ENCODE measurements at places on chromosomes 3 and 15.

- no peak for DNase-seq
Observed at GRCh38 chr15:27845535-27846369, 253.4 kb downstream of the OCA2 start.

GRCh38 chr3:133745981-133746711, at the start of gene TF:
TSS of gene TF (plus strand) at chr3:133746393. CDS start at chr3:133746441, 48 bp downstream.
- DNase-seq: no peak

- no peak for DNase-seq
Observed at GRCh38 chr3:46845397-46845859, 17.8 kb downstream of the MYL3 start.

DNA sequence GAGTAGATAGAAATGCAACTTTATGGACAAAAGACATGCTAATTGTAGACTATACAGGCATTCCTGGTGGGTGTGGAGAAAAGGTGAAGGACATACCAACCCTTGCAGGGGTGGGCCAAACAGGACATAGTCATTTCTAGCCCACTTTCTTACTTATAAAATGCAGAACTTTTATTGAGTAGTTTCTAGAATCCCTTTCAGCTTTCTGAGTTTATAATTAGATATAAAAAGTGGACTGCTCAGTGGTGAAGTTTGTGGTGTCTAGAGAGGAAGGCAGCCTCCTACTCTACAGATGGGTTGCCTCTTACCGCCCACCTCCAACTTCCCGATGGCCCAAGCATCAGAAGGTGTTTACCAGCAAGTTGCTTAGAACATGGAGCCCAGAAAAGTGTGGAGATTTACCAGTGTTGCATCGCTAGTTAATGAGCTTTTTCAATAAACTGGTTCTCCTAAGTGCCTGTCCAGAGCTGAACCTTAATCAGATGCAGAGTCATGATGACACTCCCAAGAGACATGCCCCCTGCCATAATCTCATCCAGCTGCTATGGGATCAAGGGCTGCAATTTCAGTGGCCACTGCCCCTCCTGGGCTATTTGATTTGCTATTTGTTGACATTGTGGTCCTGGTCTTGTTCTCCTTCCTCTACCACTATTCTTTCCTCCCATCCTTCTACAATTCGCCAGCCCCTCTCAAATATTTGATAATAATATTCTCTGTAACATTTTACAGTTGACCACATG, 77.5 kb upstream of the STRIT1 start:
- DNase-seq: no peak

GRCh38 chr15:32035285-32035684, 5.0 kb downstream of the CHRNA7 start:
- no peak for DNase-seq

DNA sequence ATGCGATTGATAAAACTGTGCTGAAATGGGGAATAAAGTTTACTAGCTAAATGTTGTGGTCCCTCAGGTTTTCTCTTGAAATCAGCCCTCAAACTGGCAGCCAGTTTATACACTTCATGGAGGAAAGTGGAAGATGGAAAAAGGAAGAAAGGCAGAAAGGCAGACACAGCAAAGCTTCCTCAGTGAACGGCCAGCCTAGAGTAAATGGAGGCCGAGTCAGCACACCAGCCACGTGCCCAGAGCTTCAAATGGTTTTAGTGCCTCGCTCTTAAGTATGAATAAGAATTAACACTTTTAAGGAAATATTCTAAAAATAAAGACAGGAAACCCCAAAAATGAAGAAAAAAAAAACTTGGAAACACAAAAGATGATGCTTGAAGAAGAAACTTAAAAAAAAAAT, 48.3 kb downstream of the GNB4 start:
- DNase-seq: no peak

GRCh38 chr3:175005881-175006280, 146.7 kb downstream of the NAALADL2 start:
- no peak for DNase-seq

- DNase-seq: no peak
Observed at GRCh38 chr3:42096796-42097565, 5.8 kb downstream of the TRAK1 start.

DNA sequence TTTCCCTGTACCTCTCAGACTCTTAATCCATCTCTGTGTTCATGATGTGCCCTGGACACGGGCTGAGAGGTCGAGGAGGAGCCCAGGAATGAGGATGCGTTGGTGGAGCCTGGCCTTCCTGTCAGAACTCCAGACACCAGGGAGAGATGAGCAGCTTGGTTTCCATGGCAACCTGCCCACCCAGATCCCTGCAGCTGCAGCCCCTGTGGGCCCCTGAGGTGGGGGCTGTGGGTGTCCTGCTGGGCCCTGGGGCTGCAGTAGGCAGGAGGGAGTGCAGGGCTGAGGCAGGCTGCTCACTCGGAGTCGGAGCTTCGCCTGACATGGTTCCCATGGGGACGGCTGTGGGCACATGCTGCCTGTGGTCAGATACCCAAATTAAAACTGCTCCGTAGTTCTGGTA, 7.7 kb upstream of the SCN10A start:
- DNase-seq: no peak

DNA sequence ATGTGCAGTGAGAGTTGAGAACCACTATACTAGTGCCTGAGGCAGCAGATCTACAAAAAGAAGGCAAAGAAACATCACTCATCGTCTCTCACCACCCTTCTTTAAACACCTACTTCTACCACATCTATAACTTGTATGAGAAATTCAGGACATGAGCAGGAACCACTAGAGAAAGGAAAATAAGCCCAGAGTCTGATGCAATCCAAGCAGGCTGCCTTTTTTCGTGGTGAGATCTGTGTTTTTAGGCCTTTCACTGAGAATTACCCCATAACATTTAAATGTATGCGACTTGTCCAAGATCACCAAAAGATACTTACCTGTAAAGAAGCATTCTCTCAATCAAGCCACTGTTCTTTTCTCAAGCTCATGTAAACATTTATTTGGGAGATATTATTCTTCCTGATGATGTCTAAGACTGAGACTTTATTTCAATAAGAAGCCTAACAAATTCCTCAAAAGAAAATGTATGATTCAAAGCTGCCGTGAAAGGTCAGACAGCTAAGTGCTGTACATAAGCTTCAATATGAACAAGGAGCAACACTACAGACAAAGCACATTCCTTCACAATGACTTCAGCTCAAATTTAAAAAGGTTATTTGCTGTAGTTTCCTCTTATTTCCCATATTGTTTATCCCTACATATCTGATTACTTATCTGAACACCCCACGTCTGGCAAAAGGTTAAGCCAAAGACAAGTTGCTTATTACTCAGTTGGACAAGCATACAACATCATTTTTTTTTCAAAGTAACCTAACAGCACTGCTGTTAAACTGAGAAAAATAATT, 16.5 kb downstream of the SPICE1 start:
- no peak for DNase-seq
